ENCODE measurements at places on chromosomes 3 and 15. TPM values are rescaled to one million over a fixed set of nuclear protein-coding genes. Genes with fewer than 3 reads are reported as not detected.

GRCh38 chr3:196268284-196269163, 19.0 kb downstream of the PCYT1A start:
- peaks cover 18% of the 10 kb centered on the region for H3K4me1 ChIP-seq
- H3K36me3 ChIP-seq: peaks cover 69% of the 10 kb centered on the region
- no peaks in the 10 kb centered on the region for H3K27me3 ChIP-seq
- H3K4me3 ChIP-seq: no peak overlapping the region

DNA sequence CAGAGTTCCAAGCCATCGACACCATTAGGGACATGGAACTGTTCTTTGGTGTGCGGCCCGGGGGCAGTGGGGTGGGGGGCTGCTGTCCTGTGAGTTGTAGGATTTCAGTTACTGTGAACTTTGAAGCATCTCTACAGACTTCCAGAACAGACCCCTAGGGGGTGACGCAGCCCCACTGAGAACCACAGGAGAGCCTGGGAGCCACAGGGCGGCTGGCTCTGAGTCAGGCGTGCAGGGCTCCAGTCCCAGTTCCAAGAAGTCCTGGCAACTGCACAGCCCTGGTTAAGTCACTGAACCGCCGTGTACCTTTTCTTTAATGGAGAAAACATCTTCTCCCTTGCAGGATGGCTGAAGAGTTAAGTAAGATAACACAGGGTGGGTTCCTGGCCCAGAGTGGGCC, 23.5 kb upstream of the LRTM1 start:
- peaks cover 22% of the 10 kb centered on the region for H3K4me1 ChIP-seq
- peak; percentile 71 for DNase-seq
- no peaks in the 10 kb centered on the region for H3K36me3 ChIP-seq
- no peaks in the 10 kb centered on the region for H3K27me3 ChIP-seq
- no peak overlapping the region for H3K4me3 ChIP-seq

GRCh38 chr3:117490716-117491115, 781.1 kb downstream of the TUSC7 start:
- no peaks in the 10 kb centered on the region for H3K27me3 ChIP-seq
- no peak overlapping the region for H3K27ac ChIP-seq
- DNase-seq: no peak
- H3K4me1 ChIP-seq: no peaks in the 10 kb centered on the region

The PBRM1 gene
- 48.4 TPM for total RNA-seq

GRCh38 chr3:1087066-1087560, 5.7 kb upstream of the CNTN6 start:
- no peak overlapping the region for H3K27ac ChIP-seq
- H3K27me3 ChIP-seq: no peaks in the 10 kb centered on the region
- H3K4me3 ChIP-seq: no peak overlapping the region
- DNase-seq: no peak

DNA sequence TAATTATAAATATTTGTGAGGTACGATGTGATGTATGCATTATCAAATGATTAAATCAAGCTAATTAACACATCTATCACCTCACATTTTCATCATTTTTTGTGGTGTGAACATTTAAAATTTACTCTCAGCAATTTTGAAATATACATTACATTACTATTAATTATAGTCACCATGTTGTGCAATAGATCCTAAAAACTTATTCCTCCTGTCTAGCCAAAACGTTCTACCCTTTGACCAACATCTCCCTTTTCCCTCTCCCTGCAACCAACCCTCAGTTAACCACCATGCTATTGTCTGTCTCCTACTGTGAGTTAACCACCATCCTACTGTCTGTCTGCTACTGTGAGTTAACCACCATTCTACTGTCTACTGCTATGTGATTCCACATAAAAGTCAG, 20.7 kb upstream of the SLMAP start:
- H3K27me3 ChIP-seq: no peaks in the 10 kb centered on the region
- H3K4me3 ChIP-seq: no peak overlapping the region
- no peak overlapping the region for H3K27ac ChIP-seq
- peaks cover 10% of the 10 kb centered on the region for H3K4me1 ChIP-seq
- DNase-seq: no peak

- H3K36me3 ChIP-seq: no peaks in the 10 kb centered on the region
- H3K4me3 ChIP-seq: no peak overlapping the region
- peaks cover 49% of the 10 kb centered on the region for H3K4me1 ChIP-seq
- H3K27me3 ChIP-seq: no peaks in the 10 kb centered on the region
Observed at GRCh38 chr3:61979638-61980037, 393.7 kb downstream of the FEZF2 start.

- H3K4me1 ChIP-seq: peaks cover 2% of the 10 kb centered on the region
- no peak for DNase-seq
- H3K4me3 ChIP-seq: no peak overlapping the region
- H3K27ac ChIP-seq: no peak overlapping the region
- no peaks in the 10 kb centered on the region for H3K36me3 ChIP-seq
Observed at GRCh38 chr15:101461097-101461496, 28.4 kb downstream of the PCSK6 start.
